ENCODE measurements at places on chromosomes 12 and 14.

DNA sequence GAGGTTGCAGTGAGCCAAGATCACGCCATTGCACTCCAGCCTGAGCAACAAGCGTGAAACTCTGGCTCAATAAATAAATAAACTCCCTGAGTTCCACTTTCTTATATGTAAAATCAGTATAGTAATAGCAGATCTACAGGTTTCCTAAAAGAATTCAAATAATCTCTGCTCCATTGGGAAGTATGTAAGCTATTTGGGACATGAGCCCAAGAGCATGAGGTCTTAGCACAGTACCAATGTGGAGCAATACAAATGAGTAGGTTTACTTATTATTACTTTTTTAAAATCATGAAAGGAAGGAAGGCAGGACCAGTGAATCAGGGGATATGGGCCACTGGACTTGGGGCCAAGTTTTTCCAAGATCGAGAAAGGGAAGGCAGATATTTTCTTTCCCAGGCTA lies 216.9 kb upstream of the DIO2 start:
- peak; percentile 3 for DNase-seq

- DNase-seq, result no peak
Measured at GRCh38 chr12:6343518-6343917, 1.6 kb upstream of the TNFRSF1A start.

DNA sequence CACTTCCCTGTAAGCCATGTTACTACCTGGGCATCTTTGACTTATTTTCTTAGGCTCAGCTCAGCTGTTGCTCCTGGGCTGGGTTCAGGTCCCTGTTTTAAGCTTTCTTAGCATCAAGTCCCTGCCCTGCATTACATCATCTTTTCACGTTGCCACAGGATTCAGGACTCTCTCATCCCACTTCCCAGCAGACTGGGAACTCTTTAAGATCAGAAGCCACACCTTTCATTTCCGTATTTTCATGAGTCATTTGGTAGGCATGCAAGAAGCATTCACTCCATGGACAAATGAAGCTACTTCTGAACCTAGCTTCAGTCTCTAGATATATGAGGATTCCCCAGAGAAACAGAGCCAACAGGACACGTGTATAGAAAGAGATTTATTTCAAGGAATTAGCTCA lies 726.8 kb downstream of the VRK1 start:
- DNase-seq, result no peak

- no peak for DNase-seq
Measured at GRCh38 chr14:100675699-100676684, 50.7 kb upstream of the DLK1 start.

DNA sequence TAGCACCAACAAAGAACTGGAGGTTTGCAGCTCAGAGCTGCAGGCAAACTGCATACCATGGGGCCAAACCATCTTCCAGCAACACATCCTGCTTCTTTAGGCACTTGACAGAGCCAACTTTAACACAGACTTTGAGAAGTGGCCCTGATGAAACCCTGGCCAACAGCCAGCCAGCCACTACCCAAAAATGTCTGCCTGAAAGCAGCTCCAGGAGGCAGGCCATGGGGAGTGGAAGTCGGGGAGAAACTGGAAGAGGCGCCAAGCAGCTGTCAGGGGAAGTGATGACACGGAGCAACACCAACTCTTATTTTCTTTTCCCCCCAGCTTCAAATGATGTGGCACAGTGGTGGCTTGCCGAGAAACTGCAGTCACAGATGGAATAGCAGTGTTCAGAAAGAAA lies 110.9 kb upstream of the PLXNC1 start:
- no peak for DNase-seq

GRCh38 chr12:51895378-51896135 lies 7.7 kb downstream of the ANKRD33 start:
- no peak for DNase-seq

DNA sequence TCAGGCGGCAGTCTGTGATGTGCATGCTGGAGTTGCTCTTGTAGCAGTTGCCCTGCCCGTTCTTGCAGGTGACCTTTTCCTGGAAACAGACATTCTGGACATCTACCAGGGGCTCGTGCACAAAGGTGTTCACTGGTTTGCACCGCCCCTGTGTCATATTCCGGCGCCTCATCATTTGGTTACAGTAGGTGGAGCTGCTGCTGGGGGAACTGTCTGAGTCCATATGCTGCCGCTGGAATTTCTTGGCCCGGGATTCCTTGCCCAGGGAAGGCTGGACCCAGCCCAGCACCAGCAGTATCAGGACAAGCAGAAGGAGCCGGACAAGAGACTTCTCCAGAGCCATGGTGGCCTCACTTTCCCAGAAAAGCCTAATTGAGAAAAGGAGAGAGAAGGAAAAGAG lies 918 bp downstream of the RNASE1 start:
- DNase-seq, result no peak

GRCh38 chr12:122861587-122861970 lies 26.3 kb downstream of the HIP1R start:
- no peak for DNase-seq

DNA sequence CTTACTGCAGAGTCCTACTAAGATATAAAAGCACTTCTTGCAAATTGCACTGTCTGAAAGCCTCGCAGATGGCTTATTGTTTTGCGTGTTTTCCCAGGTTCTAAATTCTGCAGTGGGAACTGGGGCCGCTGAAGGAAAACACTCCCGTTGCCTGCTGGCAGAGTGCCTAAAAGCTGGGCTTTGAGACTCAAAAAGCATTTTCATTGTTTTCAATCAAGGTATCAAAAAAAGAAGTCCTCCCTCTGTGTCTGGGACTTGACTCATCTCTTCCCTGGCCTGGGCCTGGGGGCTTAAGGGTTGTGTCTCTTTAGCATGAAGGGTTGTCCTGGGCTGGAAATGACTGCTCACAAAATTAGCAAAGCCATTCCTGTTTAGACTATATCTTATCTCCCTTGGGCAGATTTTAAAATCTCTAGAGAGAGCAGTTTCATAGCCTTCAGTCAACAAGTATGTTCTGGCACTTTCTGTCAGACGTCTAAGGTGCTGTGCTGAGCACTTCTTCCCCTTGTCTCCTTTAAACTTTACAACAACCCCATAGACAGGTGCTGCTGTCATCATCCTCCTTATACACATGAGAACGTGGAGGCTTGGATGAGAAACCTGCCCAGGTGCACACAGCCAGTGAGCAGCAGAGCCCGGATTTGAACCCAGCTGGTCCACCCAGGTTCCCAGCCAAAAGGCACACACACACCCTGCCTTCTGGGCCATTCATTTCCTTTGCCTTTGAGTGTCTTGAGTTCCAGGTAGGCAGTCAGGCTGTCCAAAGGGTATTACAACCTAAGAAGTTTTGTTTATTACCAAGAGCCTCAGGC lies 31.1 kb downstream of the ELK3 start:
- no peak for DNase-seq

GRCh38 chr12:12032260-12032791 lies 38.4 kb upstream of the BCL2L14 start:
- no peak for DNase-seq

- no peak for DNase-seq
Measured at GRCh38 chr14:92247341-92247740, 75.6 kb upstream of the SLC24A4 start.

DNA sequence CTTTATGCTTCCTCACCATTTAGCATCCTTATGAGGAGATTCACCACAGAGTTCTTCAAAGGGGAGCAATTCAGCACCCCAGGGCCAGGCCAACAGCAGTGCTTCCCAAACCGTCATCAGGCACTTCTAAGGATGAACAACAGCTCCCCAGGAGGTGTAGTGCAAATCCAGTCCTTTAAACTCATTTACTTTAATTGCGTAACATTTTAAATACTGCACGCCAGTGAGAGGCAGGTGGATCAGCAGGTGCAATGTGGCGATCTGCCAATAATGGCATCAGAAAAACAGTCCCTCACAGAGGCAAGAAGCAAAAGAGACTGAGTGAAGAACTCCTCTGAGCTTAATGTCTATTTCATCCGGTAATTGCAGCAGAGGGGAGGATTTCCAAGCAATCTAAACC lies 770.9 kb upstream of the FOXG1 start:
- no peak for DNase-seq

GRCh38 chr14:92787554-92787953 lies 6.6 kb upstream of the GOLGA5 start:
- no peak for DNase-seq

DNA sequence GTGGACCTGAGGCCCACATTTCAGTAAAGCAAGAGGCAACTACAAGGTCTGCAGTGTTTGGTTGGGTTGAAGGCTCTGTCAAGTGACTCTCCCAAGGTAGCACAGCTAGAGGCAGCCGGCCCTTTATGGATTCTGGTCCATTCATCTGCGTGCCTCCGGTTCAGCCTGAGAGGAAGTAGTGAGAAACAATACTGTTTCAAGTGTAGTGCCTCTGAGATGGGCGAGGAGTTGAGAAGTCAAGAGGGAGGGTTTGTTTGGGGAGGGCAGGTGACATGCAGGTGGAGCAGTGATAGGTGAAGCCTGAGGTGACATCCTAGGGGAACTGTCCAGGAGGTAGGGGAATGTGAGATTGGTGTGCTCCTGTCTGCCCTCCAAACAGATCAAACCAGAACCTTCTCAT lies 933.5 kb downstream of the VRK1 start:
- no peak for DNase-seq

DNA sequence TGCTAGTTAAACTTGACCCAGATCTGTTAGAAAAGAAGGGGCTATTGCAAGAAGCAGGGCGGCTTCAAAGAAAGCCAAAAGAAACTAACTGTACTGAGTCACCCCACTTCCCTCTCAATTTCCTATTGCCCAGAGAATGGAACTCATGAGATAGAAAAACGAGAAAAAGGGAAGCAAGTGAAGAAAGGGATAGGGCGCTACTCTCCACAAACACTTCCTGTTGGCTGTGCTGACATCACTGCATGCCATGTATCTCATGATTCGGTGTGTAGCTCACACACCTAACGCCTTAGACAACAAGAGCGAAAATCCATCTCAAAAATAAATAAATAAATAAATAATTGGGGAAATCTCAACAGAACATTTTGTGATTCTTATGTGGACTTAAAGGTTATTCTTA lies 13.0 kb upstream of the P2RX4 start:
- peak; percentile 25 for DNase-seq

DNA sequence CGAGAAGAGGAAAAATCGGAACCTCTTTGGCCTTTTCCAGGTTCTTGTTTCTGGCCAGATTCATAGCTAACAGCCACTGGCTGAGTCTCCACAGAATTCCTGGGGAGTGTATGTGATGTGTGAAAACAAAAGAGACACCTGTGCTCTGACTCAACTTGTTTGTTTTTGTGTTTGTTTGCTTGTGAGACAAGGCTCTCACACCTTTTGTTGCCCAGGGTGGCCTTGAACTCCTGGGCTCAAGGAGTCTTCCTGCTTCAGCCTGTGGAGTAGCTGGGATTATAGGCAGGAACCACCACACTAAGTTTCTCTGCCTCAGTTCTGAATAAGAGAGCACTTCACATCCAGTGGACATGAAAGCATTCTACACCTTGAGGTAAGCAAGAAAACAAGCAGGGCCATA lies 22.7 kb downstream of the MFAP5 start:
- DNase-seq, result no peak

- peak; percentile 91 for DNase-seq
Measured at GRCh38 chr14:100677554-100678468, 48.9 kb upstream of the DLK1 start.

GRCh38 chr14:87805315-87805723 lies 187.7 kb downstream of the GALC start:
- no peak for DNase-seq

DNA sequence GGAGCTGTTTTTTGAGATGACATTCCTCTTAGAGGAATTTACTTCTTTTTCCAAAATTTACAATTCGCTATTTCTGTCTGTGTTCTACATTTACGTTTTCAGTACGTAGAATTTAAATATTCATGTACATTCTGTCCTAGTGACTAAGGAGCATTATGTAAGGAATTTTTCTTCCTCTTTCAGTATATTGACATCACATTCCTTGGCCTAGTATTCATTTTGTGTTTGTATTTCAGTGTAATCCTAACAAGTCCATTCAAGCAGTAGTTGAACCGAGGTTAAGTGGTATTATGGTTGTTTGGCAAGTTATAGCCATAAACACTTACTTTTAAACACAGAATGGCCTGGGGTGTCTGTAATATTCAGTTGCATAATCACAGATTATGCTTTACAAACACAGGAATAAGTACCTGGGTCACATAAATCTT lies 465.2 kb downstream of the PCNX1 start:
- peak; percentile 92 for DNase-seq

GRCh38 chr12:79532907-79533288 lies 157.9 kb downstream of the PAWR start:
- peak; percentile 79 for DNase-seq

DNA sequence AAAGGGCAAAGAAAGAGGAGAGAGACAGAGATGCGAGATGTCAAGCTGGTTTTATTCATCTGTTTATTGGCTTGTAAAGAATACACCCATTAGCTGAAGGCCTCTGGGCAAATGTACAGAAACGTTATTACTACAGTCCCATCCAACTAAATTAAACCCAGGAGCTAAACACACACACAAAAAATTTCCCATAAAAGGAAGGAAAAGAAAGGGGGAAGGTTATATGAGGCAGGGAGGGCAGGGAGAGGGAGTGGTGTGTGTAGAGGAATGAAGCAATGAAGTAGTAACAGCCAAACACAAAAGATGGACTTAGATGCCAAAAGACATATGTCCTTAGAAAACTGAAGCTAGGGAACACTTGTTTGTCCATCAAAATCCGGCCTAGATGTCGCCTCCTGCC lies 3.1 kb upstream of the MFAP5 start:
- DNase-seq, result no peak

DNA sequence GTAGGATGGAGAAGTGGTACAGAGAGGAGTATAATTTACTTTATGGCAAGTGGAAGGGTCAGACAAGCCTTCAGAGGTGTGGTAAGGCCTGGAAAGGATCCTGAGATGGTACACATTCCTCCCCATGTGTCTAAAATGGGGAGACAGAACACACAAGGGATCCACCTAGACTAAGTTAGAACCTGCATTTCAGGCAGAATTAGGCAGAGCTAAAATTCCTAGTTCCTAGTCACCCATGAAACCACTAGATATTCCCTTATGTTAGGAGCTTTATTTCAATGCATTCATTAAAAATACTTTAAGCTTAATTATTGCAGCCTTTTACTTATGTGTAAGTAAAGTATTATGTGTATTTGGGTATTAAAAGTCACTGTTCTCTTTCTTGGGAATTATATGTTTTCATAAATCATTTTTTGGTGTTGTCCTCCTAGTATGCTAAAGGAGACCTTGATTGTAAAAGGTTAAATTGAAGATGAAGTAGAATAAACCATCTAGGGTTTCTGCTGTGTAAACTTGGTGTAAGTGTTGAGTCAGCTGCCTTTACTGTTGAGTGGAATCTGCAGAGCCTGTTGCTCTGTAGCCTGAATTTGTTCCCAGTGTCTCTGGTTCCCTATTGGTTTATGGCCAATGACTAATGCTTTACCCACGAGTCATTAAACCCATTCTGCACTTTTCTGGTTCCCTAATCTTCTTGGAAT lies 423.2 kb downstream of the ATP23 start:
- peak; percentile 99 for DNase-seq

DNA sequence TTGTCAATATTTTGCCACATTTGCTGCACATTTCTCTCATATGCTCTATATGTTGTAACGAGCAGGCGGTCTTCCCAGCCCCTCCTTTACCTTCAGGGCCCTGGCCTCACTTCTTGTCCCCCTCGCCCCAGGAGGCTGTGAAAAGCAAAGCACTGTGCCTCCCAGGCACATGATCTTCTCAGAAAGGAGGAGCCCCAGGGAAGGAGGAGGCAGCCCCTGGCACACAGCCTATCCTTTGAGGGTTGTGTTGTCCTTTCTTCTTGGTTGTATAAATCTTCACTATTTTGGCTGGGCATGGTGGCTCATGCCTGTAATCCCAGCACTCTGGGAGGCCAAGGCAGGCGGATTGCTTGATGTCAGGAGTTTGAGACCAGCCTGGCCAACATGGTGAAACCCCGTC lies 77.0 kb downstream of the PPP2R5C start:
- DNase-seq, result no peak

Measured in amniotic epithelial cell (primary cell).